ENCODE measurements at places on chromosomes 1 and 21.
A peak's percentile ranks its signal among the peaks of the same experiment; 100 is the strongest.

GRCh38 chr1:111727056-111727455 is 12.1 kb downstream of the INKA2 start:
- DNase-seq, result no peak

DNA sequence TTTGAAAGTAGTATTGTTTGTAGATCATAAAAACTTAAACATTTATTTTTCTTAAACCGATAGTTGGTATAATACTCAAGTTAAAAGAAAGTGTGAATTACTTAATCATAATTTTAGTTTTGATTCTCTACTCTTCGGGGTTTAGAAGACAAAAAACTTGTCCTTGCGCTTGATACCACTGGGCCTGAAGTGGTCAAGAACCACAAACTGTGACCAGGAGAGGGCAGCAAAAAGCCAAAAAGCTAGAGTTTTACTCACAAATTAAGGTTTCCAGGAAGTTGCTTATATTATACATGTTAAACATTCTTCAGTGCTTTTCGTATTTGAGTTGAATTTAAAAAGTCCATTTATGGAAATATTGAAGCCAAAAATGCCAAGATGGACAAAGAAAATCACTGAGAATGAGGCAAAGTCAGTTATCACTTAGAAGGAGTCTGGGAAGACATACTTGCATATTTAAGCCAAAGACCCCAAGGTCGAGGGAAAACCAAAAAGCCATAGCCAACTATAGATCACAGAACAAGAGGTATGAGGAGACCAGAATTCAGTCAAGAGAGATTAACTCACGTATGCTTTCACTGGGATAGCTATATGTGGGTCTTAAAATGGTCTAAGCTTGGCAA is 34.2 kb downstream of the EFCAB7 start:
- no peak for DNase-seq

GRCh38 chr1:86741947-86742572 is 37.7 kb downstream of the SH3GLB1 start:
- no peak for DNase-seq

DNA sequence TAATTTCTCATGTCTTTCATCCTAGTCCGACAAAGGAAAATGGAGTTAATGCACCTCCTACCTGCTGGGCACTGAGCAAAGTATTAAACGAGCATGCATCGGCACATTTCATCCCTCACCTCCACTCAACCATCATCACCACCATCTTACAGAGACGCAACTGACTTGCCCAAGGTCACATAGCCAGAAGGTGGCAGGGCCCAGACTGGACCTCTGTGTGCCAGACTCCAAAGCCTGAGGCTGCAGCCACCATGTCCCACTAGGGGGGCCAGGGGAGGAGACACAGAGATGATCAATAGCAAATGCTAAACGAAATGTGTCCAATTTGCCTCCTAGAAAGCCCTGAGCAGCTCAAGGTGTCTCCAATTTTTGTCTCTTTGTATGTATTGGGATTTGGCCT is 163.7 kb upstream of the EDN2 start:
- DNase-seq, result no peak

DNA sequence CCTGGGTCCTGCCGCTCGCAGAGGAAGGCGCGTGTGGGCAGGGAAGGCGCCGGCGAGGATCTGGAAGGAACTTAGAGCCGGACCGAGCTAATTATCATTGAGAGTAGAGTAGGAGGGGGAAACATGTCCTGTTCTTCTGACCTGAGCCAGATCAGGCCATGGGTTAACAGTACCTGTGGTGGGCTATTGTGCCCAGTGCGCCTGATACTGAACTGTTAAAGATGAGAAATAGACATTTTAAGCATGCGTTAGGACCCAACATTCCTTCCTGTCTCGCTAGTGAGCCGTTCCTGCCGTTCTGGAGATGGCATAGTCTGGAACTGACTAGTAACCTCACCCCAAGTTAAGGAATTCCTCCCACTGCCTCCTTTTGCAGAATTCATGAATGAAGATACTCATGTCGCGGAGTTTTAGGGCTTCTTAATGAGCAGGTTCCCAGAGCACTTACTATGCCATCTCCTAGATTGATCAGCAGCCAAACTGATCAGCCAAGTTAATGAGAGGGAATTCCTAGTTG is 870 bp downstream of the STRIP1 start:
- DNase-seq, result no peak

DNA sequence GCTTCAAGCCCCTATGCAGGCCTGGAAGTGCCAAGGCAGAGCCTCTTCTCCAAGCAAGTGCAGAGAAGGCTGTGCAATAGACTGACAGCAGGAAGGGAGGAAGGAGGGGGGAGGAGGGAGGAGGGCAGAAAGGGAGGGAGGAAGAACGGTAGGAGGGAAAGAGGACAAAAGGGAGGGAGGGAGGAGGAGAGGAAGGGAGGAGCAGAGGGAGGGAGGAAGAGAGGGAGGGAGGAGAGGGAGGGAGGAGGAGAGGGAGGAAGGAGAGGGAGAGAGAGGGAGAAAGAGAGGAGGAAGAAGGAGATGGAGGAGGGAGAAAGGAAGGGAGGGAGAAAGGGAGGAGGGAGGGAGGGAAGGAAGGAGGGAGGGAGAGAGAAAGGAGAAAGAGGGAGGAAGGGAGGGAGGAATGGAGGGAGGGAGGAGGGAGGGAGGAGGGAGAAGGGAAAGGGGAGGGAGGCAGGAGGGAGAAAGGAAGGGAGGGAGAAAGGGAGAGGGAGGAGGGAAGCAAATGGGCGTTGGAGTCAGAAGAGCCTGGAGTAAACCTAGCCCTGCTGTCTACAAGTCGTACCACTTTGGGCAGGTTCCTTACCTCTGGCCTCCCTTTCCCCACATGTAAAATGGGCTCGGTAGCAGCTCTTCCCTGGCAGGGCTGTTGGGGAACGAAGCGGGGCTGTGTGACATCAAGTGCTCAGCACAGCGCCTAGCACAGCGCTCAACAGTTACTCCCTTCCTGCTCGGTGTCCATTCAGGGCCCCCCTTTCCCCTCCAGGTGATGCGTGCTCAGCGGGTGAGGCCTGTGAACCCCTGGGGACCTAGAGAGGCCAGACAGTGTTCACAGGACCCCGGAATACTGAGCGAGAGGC is 244.6 kb downstream of the NPHP4 start:
- DNase-seq, result no peak

GRCh38 chr1:214416417-214416816 is 135.0 kb downstream of the PTPN14 start:
- DNase-seq, result no peak

DNA sequence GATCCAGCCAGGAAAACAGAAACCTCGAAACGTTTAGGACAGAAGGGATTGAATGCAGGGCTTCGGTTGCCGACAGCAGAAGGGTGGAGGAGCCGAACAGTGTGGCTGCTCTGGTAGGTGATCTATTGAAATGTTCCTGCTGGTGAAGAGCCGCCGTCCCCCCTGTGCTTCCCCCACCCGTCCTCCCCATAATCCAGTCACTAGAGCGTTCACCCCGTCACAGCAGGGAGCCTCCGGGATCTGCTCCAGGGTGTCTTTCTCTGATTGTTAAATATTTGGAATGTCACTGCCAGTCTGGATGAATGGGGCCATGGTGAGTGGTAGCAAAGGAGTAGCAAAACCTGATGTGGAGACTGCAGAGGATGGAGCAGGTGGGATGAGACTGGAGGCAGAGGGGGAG is 255.1 kb upstream of the CSF3R start:
- no peak for DNase-seq

DNA sequence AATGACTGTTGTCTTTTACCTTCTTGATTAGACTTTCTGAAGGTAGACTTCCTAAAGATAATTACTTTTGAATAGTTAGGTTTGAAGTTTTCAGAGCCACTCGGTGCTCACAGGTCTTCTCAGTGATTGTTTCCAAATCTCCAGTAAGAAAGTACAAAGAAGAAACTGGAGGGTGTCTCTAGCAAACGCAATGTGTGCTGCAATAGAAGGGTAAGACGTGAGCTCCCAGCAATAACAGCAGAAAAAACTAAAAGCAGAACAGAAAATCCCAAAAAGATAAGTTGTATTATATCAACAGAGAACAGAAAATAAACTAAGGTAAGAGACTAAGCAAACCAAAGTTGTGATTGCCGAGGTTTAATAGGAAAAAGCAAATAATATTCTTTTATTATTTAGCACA is 1.8 kb downstream of the CTTNBP2NL start:
- DNase-seq, result no peak

DNA sequence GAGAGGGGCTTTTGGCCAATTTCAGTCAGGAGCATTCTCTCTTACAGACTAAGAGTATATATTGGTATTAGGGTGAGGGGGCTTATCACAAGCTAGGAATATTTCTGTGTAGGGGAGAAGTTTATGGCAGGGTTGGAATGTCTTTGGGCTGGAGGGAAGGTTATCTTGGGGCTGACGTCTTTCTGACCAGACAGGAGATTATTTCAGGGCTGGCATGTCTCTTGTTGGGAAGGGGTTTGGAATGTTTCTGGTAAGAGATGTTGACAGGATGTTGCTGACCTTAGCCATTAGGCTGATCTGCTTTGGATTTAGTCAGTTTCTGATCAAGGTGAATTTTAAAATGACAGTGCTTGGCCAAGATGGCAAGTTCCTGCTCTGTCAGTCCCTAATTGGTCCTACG is 17.8 kb upstream of the HSD3B1 start:
- DNase-seq, result no peak

- DNase-seq, result no peak
These were observed 77.7 kb downstream of the PRRX1 start for GRCh38 chr1:170741678-170742077.

- DNase-seq, result peak; percentile 9
These were observed 21.2 kb upstream of the FMO4 start for GRCh38 chr1:171292799-171293198.

GRCh38 chr1:30919025-30919881 is 10.7 kb upstream of the SDC3 start:
- no peak for DNase-seq

GRCh38 chr1:173249349-173249748 is 42.2 kb upstream of the TNFSF4 start:
- DNase-seq, result no peak

- peak; percentile 81 for DNase-seq
These were observed 157.0 kb downstream of the RERE start for GRCh38 chr1:8660411-8660828.

GRCh38 chr1:119975006-119975405 is 78.7 kb upstream of the ADAM30 start:
- DNase-seq, result no peak

DNA sequence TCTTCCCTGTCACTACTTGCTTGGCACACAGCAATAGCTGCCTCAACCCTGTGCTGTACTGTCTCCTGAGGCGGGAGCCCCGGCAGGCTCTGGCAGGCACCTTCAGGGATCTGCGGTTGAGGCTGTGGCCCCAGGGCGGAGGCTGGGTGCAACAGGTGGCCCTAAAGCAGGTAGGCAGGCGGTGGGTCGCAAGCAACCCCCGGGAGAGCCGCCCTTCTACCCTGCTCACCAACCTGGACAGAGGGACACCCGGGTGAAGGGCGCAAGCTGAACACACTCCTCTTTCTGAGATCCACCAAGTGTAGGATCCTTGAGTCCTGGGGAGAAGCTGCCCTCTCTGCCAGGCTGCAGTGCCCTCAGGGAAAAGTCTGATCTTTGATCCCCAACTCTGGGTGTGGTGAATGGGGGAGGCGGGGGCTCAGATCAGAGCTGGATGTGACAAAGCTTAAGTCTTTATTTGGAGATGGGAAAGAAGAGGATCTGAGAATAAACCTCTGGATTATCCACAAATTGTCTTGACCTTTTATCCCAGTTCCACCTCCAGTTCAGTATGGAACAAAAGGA is 1.2 kb downstream of the RXFP4 start:
- no peak for DNase-seq

DNA sequence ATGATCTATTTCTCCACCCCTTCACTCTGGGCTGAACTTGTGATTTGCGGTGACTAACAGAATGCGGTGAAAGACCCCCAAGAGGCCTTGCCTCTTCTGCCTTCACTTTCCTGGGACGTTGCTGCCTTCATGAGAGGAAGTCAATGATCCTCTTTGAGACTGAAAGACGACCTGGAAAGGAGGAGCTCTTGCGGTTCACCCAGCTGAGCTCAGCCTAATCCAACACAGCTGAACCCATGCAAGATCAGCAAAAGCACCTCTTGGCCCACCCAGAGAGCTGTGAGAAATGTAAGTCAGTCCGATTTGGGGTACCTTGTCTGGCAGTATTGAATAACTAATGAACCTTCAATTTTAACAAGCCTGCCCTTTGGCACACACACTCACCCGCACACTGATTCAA is 767.4 kb upstream of the TPTE start:
- DNase-seq, result no peak

GRCh38 chr1:43395523-43395922 is 5.8 kb downstream of the SZT2 start:
- no peak for DNase-seq

- no peak for DNase-seq
These were observed 18.2 kb downstream of the ADAR start for GRCh38 chr1:154589780-154590179.

DNA sequence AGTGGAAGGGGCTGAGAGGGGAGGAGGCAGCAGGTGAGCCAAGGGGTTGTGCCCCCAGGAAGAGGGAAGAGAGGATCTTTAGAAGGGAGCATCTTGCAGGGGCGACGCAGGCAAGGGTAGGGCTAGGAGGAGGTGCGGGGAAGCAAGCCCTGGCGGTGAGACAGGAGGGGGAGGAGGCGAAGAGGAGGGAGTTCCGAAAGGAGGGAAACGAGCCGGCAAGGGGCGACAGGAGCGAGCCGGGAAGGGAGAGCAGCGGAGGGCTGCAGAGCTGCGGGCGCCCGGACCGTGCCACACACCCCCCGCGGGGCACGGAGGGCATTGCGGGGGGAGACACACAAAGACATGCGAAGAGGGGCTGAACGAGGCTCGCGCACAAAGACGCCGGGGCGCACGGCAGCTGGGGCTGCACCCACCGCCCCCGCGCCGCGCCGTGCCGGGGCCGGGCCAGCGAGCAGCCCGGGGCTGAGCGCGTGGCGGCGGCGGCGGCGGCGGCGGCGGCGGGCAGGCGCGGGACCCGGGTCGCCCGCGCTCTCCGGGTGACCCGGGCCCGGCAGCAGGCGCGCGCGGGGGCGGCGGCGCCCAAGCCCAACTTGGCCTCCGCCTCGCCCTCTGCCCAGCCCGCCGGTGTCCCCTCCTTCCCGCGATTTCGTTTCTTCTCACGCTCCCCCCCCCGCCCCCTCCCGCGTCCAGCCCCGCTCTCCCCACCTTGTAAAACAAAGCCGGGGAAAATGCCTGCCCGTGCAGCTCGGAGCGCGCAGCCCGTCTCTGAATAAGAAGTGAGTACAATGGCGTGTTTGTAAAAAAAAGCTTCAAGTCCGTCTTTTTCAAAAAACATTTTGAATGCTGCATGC is at the start of gene KCNK2:
Gene KCNK2, plus strand, starts transcription at position 206 of the 851 bp plus-strand sequence. CDS start 649 bp downstream, outside the sequence.
- no peak for DNase-seq

DNA sequence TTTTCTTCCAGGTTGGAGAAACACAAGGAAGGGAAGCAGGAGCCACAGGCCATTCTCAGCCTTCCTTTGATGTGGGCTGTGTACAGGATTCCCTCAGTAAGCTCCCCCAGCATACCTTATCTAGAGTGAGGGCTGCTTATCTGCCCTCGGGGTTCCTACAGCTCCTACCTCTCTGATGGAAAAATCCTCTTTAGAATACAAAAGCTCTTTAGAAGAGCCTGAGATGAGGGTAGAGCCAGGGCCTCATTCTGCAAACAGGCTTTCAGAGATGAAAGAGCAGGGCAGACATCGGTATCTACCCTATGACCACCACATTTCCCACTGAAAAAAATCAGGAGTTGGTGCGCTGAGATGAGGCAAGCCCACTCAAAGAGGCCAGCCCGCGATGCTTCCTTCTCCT is 85.1 kb downstream of the PLPP3 start:
- DNase-seq, result no peak

GRCh38 chr1:100538913-100539835 is 1.2 kb downstream of the GPR88 start:
- DNase-seq, result no peak

All from AG04449 (cell line).